ENCODE measurements at places on chromosomes 12 and 14.

DNA sequence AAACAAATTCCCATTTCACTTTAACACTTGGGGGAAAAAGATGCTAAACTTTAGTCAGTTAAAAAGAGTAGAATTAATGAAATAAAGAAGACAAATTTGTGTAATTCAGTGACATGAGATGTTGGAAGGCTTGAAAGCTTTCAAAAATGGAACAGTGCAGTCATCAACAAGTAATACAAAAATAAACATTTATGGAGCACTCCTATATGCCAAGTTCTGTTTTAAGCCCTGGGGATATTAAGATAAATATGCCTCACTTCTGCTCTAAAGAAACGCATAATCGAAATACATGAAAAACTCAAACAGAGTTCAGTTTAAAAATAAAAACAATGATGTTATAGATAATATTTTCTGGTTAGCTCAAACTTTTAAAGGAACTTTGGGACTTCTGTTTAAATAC lies 93.0 kb downstream of the KCNH5 start:
- DNase-seq: no peak

- DNase-seq: no peak
Measured at GRCh38 chr12:62162214-62162613, 98.0 kb upstream of the USP15 start.

DNA sequence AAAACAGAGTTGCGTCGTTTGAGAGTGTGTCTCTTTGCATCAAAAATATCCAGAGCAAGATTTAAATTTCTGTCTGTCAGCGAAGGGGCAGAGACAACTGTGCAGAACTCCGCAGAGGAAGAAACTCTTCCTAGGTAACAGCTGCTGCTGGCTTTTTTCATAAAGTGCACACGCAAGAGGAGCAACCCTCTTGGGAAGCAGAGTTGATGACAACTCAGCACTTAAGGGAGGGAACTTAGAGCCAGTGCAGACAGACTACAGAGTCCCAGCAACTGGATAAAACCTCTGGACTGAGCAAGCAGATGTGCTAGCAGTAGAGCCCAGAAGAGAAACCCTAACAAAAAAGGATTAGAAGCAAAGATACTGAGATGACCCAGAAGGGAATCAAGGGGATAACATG lies 337.1 kb downstream of the PCNX1 start:
- DNase-seq: no peak

DNA sequence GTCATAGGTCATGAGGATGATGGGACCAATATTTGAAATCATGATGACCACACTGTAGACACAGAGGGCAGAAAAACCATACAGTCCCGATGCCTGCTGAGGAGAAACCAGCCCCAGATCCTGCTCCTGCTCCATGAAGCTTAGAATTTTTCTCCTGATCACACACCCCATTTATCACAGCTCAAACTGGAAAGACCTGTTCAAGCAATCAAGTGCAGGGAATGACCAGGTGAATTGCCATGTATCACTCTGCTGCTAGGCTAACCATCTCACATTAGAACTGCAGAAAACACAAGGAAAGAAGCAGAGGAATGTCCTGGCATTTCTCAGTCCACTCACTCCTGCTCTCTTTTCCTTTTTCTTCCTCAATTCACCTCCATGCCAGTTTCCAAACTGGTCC lies 18.1 kb downstream of the MANSC1 start:
- no peak for DNase-seq

GRCh38 chr12:89476904-89477595 lies 47.5 kb downstream of the GALNT4 start:
- no peak for DNase-seq

DNA sequence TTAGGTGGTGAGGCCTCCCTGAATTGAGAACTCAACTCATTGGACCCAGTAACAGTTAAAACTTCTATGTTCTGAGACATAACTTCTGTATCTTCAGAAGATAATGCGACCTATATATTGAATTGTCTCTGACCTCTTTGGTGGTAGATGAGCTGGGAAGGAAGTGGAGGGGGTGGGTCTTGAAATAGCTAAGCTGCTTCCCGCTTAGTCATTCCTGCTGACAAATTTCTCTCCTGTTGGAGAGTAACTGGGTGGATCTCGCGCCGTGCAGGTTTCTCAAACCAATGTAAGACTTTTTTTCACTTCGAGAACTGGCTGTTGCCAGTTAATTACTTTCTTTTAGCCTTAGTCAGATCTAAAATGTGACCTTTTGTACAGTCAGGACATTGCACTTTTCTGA lies 100.8 kb downstream of the PPHLN1 start:
- no peak for DNase-seq
